ENCODE measurements at places on chromosomes 16 and 17. TPM values are rescaled to one million over a fixed set of nuclear protein-coding genes. Genes with fewer than 3 reads are reported as not detected.

- no peaks in the 10 kb centered on the region for H3K27me3 ChIP-seq
- no peak overlapping the region for H3K4me3 ChIP-seq
- H3K27ac ChIP-seq = no peak overlapping the region
- no peaks in the 10 kb centered on the region for H3K36me3 ChIP-seq
These were observed 199.5 kb downstream of the WWOX start for GRCh38 chr16:78298986-78299385.

GRCh38 chr16:27911486-27911885 lies 152.0 kb downstream of the GSG1L start:
- H3K4me3 ChIP-seq = no peak overlapping the region
- H3K4me1 ChIP-seq = no peaks in the 10 kb centered on the region
- H3K27me3 ChIP-seq = no peaks in the 10 kb centered on the region
- no peak for DNase-seq

DNA sequence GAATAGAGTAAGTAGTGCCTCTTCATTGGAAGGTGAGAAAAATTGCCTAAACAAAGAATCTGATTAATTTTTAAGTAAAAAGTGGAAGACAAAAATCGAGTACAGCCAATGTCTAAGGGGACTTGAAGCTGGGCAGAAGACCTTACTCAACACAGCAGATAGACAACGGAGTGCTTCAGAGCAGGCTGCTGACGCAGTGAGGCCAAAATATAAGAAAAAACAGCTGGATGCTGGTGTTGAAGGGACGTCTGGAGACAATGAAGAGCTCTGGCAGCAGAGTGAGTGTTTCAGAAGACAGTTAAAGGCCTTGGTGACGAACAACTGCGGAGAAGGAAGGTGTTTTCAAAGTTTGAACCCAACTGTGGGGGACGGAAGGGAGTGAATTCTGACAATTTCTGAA lies 169.8 kb downstream of the MRTFB start:
- peaks cover 3% of the 10 kb centered on the region for H3K36me3 ChIP-seq
- no peak overlapping the region for H3K27ac ChIP-seq
- no peaks in the 10 kb centered on the region for H3K27me3 ChIP-seq
- H3K4me3 ChIP-seq = no peak overlapping the region
- DNase-seq = no peak
- H3K4me1 ChIP-seq = peaks cover 7% of the 10 kb centered on the region

NF1 gene
- 60.9 TPM for total RNA-seq

DNA sequence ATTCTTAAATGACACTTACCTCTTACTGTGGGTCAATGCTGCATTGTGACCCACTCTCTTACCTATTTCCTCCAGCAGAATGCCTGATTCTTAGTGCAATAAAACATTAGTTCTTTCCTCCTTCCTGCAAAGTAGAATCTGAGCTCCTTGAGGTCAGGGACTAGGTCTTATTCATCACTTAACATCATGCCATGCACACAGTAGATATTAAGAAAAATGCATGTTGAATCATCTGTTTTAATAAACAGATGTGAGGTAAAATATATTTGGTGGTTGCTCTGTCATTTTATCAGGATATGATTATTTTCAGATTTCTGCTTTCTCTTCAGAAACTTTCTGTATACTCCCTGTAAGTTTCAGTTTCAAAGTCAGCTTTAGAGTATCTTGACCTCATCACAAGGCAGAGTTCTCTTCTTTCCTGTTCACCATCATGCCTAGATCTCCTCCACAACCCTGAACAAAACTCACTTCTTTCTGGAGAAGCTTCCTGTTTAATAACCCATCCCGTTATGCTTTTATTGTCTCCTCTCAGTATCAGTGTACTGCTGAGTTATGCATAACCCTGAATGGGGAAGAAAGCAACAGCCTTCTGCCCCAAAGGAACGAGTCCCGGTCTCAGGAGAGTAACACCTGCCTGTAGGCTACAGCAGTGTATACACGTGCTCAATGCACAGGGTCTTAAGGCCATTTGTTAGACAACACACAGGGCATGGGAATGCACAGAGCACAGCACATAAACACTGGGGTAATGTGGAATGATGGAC lies 30.3 kb upstream of the SUPT4H1 start:
- DNase-seq = no peak
- no peak overlapping the region for H3K4me3 ChIP-seq
- no peaks in the 10 kb centered on the region for H3K27me3 ChIP-seq
- no peaks in the 10 kb centered on the region for H3K36me3 ChIP-seq
